ENCODE measurements at places on chromosomes 3 and 15.

DNA sequence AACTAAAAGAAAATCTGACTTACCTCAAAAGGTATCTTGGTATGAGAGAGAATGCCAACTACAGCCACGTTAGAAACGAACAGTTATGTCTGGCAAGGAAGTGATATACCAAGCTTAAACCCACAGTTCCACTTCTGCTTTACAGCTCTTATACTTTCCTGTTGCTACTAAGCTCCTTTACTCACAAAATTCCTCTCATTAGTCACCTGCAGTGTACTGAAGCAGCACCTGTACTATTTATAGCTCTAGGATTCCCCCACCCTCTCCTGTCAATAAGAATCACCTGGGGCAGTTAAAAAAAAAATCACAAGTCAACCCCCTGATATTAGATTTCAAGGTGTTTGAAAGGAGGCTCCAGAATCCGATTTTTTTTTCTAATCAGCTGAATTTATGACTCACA, 2.9 kb upstream of the TMEM266 start:
- DNase-seq, result no peak

- no peak for DNase-seq
These were observed 170.5 kb upstream of the PROK2 start for GRCh38 chr3:71955240-71956068.

DNA sequence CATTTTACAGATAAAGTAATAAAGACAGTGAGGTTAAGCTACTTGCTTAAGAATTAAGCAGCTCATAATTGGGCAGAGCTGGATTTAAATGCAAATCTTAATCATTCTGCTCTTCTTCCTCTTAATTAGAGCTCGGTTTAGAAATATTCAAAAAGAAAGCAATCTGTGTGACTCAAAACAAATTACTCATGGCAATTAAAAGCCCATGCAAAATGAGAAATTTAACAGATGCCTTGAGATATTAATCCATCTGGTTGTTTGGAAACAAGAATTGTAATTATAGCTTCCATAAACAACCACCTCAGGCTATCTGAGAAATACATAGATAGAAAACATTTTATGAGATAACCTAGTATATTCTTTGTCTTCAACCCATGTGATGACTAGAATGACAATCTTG, 44.2 kb upstream of the DCBLD2 start:
- no peak for DNase-seq

DNA sequence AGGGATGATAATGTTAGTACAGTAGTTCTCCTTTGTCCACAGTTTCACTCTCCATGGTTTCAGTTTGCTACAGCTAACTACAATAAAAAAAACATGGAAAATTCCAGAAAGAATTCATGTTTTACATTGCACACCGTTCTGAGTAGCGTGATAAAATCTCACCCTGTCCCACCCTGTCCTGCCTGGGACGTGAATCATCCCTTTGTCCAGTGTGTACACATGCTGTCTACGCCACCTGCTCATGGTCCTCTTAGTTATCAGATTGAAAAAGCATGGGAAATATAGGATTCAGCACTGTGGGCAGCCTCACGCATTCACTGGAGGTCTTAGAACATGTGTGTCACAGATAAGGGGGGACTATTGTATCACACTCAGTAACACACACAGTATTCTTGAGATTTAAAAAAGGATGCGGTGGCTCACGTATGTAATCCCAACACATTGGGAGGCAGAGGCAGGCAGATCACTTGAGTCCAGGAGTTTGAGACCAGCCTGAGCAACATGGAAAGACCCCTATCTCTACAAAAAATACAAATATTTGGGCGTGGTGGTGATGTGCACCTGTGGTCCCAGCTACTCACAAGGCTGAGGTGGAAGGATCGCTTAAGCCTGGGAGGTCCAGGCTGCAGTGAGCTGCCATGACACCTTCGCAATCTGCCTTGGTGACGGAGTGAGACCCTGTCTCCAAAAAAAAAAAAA, 8.7 kb upstream of the FLNB start:
- no peak for DNase-seq

DNA sequence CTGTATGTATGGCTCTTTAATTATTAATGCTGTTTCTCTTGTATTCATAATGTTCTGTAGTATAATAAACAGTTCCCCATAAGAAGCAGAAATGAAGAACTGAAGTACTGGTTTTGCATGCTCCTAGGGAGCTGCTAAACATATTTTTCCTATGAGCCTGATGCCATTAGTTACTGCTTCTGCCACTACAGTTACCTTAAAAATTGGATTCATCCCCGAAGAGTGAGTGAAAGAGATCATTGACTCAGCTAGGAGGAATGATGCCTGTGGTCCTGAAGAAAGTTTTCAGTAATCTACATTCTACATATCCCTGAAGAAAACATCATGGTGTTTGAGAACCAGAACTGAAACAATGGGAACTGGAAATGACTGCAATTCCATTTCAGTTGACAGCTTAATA, 37.1 kb upstream of the ST3GAL6 start:
- DNase-seq, result no peak

GRCh38 chr3:133956982-133957381, 61.3 kb upstream of the RAB6B start:
- no peak for DNase-seq

GRCh38 chr3:74523811-74524210, 90.6 kb downstream of the CNTN3 start:
- no peak for DNase-seq

DNA sequence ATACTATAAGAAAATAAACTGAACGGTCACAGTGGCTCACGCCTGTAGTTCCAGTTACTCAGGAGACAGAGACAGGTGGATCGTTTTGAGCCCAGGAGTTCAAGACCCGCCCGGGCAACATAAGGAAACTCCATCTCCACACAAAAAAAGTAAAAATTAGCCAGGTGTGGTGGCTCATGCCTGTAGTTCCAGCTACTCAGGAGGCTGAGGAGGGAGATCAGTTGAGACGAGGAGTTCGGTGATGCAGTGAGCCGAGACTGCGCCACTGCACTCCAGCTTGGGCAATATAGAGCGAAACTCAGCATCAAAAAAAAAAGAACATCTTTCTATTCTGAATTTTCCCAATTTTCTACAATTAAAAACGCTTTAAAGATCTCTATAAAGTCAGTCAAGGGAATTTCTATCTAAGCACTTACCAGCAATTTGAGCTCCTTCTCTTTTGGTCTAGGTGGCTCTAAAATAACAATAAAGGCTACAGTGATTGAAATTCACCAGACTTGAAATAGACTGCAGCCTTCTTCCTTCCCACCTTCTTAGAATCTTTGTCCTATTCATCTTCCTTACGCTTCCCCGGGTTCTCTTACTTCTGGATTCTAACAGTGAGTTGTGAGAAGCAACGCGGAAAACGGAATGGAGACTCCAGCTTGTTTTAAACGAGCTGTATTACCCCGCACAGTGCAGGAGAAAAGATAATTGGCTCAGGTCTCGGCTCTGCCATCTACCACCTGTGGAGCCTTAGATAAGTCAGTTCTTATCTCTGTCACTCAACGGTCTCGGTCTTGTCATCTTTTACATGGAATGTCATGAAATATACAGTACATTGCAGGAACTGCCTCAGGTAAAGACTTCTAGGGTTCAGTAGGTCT, 812 bp upstream of the SEC62 start:
- no peak for DNase-seq

DNA sequence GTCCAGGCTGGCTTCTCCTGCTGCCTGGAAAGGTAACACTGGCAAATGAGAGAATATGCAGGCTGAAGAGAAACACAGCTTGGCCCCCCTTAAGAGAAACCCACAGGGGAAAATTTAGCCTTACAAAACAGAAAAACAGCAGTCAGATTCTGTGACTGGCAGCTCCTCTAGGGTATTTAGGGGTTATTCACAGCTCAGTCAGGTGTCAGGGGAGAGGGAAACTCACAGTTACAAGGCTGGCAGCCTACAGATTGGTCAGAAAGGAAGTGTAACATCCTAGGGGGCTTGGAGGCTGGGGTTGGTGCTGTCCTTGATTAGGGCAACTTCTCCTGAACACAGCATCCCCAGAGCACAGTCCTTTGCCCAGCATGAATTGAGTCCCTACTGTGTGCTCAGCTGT, 81.4 kb downstream of the SEMA5B start:
- no peak for DNase-seq
